ENCODE measurements at places on chromosomes 3 and 15. TPM values are rescaled to one million over a fixed set of nuclear protein-coding genes. Genes with fewer than 3 reads are reported as not detected.

- no peak for DNase-seq
Measured at GRCh38 chr3:14725013-14725412, 50.1 kb downstream of the C3orf20 start.

DNA sequence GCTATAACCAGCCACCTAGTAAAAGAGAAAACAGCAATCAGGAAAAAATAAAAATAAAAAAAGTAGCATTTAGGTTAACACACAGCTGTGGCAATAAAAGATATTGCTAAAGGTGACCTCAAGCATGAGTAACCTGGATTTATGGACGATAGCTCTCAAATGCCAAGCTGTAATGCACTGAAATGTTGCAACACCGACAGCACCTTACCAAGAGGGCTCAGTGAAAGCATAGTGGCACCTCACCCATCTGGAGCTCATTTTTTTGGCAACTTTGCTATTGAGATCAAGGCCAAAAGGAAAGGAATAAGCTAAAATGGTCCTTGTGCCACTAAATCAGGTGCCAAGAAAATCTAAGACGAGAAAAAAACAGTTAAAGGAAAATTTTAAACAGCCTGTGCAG lies 2.5 kb downstream of the HACD2 start:
- no peak for DNase-seq

DNA sequence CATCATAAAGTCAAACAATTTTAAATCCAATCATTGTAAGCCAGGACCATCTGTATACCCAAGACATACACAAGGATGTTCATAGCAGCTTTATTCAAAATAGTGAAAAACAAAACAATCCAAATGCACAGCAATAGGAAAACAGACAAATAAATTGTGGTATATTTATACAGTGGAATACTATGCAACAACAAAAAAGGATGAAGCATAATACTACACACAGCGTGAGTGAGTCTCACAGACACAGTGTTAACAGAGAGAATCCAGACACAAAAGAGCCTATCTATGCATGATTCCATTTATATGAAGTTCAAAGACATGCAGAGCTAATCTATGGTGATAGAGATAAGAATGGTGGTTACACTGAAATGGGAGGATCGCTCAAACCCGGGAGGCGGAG lies 5.6 kb upstream of the MUC20 start:
- no peak for DNase-seq

DNA sequence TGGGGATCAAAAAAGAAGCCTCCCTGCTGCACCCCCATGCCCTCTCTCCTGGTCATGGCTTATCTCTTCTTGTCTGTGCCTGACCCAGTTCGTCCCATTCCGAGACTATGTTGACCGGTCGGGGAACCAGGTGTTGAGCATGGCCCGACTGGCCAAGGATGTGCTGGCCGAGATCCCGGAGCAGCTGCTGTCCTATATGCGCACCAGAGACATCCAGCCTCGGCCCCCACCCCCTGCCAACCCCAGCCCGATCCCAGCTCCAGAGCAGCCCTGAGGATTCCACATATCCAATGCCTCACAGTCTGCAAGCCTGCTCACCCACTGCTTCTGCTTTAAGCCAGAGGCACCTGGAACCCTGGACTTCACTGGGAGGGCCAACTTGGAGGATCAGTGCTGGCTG lies 2.1 kb upstream of the BRPF1 start:
- no peak for DNase-seq

CILP gene
- total RNA-seq: 24.0 TPM

ALS2CL gene
- total RNA-seq: 32.5 TPM

DNAH12 gene
- 0.22 TPM for total RNA-seq

SERPINI2 gene
- 0.46 TPM for total RNA-seq
